ENCODE measurements at places on chromosomes 7 and 10. TPM values are rescaled to one million over a fixed set of nuclear protein-coding genes. Genes with fewer than 3 reads are reported as not detected.

DNA sequence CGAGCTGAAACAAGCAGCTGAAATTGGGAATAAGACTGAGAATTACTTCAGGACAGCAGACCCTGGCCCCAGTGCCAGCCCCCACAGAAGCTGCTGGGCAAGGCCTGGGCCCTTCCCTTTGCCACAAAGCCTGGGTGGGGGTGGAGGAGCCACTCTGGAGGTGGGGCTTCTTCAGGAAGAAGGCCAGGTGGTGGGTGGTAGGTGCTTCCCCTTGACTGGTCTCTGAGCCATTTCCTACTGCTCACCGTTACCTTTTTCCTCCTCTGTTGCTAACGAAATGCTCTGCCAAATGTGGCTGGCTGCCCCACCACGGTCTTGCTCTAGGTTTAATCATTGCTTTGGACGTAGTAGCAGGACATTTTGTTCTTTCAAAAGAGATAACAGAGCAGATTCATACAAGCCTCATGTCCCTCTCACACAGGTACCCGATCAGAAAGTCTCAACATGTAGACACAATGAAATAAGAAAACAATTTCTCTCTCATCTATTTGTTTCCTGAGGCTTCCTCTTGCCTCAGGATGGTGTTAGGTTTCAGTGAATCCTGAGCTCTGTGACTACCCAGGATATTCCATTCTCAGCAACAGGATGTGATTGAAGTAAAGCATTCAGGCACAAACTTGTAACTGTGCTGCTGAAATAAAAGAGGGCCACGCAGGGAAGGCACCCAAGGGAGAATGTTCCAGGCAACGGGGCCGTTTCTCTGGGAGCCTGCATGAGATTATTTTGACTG is 66.5 kb downstream of the WDR11 start:
- ATAC-seq, result no peak

DNA sequence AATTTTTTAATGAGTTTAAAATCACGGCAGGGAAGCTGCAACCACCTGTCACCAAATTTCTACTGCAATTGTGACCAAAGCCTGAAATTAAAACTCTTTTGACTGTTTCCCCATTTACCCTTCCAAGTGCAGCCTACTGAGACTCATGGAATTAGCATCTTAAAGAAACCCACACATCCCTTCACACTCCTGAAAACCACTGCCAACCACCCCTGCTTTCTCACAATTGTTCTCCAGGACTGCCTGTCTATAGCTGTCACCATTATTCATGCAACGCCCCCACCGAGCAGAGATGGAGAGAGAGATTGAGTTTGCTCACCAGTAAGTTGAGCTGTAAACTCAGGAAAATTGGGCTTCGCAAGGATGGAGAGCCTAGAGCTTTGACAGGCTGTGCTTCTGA is 383.8 kb upstream of the SORCS1 start:
- no peak for ATAC-seq

DNA sequence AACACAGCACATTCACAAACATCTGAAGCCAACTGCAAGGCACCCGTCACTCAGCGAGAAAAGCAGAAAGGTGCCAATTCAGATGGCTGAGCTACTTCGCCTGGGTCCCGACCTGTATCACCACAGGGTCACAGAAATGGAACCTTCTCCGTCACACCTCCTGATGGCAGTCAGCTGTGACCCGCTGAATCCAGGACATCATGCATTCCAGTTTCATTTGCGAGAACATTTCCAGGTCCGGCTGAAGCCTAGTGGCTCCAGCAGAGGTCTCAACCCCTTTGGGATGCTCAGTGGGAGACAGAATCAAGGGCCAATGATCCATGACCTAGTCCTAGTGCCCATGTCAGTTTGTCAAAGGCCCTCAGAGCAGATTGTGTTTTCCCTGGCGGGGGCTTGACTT is 193.6 kb upstream of the KLF14 start:
- no peak for ATAC-seq

GRCh38 chr7:20348125-20348807 is 17.6 kb downstream of the ITGB8 start:
- no peak for ATAC-seq

- no peak for ATAC-seq
These were observed 1.2 kb downstream of the PURB start for GRCh38 chr7:44883961-44884620.

- ATAC-seq, result no peak
These were observed 232.2 kb upstream of the TEX47 start for GRCh38 chr7:89027781-89028180.

GRCh38 chr10:71080381-71081228 is 131.8 kb upstream of the UNC5B start:
- ATAC-seq, result no peak

DNA sequence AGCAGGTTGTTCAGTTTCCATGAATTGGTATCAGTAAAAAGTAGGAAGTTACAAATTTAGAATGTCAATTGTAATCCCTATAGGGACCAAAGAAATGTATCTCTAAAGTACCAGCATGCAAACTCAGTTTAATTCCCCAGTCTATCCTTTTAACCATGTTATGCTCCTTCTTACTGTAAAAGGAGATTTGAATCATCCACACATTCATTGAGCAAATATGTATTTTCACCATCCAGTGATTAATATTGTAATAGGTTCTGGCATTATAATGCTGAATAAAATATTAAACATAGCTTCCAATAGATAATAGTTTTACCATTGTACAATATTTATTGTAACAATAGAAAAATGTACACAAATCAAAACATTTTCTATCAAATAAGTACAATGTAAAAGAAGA is 228.2 kb upstream of the SEMA3A start:
- ATAC-seq, result no peak

- no peak for ATAC-seq
These were observed 1.9 kb downstream of the DMTF1 start for GRCh38 chr7:87154166-87154565.

GRCh38 chr7:131026297-131027000 is 292.4 kb upstream of the KLF14 start:
- peak; percentile 47 for ATAC-seq

- ATAC-seq, result no peak
These were observed 18.0 kb downstream of the GSDME start for GRCh38 chr7:24739306-24739705.

GRCh38 chr7:17075601-17076255 is 193.9 kb upstream of the AGR3 start:
- ATAC-seq, result no peak

DNA sequence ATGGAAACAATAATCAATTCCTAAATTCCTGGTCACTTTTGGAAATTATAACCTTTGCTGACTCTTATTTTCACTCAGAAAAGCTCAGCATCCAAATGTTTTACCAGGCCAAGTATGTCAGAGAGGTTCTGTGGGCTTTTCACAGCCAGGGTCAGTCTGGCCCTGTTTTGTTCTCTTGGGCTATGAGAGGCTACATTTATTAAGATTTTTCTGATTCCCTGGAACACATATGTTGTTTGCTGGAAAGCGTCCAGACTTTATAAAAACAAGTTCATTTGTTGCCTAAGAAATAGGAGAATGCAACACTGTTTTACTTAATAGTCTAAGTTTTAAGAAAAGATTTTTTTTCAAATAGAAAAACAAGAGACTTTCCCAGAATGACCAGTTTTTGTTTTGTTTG is 238.4 kb upstream of the PLXDC2 start:
- no peak for ATAC-seq

DNA sequence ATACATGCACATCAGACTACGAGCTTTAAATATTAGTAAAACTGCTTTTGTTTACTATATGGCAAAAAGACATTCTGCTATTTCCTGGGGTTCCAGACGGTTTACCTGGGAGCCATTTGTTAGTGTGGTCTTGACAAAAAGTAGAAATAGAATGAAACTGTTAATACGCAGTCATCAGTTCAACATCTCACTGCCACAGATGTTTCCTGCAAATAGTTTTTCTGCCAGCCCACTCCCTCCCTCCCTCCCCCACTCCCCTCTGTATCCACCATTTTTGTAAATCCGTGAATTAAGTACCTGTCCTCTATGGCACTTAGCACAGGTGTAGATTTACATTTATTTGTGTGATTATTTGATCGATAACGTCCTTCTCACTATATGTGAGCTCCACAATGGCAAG is 74.6 kb upstream of the TPK1 start:
- ATAC-seq, result no peak

DNA sequence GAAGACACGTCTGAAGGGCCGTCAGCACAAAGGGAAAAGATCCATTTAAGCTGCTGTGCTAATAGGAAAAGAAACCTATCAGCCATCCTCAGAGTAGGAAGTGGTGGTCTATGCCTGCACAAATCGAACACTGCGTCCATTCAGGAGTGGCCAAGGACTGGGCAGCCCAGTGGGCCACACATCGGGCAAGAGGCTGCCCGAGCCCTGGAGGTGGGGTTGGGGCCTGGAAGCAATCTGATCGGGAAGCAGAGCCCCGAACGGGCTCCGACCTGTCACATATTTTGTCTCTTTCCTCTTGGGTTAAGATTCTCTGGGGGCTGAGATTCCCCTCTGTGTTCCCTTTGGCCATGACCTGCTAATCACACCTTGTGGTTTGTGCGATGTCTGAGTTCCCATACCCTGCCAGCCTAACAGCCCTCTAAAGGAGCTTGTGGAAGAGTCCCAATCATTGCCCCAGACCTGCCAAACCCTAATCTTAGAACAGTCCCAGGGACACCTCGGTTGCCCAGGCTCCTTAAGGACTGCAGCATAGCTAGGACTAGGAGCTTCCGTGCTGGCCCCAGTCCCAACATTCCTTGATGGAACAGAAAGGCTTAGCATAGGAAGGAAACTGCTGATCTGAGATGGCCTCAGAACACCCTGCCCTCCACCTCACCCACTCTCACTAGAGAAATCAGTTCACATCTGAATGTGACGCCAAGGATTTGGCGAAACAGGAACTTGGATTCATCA is 77.9 kb upstream of the SAMD8 start:
- peak; percentile 23 for ATAC-seq

- ATAC-seq, result no peak
These were observed 76.9 kb downstream of the ELMO1 start for GRCh38 chr7:37371755-37372154.

Gene ACSM6
- total RNA-seq, result not detected

Gene FOXI2
- total RNA-seq, result 0.13 TPM

Gene KCND2
- 0.93 TPM for total RNA-seq

Gene GRM3
- total RNA-seq, result not detected

Gene NCF1
- 0.93 TPM for total RNA-seq

Gene SUPV3L1
- 20.9 TPM for total RNA-seq

Gene CEP55
- 3.6 TPM for total RNA-seq
